ENCODE measurements at places on chromosomes 16 and 17. TPM values are rescaled to one million over a fixed set of nuclear protein-coding genes. Genes with fewer than 3 reads are reported as not detected.

DNA sequence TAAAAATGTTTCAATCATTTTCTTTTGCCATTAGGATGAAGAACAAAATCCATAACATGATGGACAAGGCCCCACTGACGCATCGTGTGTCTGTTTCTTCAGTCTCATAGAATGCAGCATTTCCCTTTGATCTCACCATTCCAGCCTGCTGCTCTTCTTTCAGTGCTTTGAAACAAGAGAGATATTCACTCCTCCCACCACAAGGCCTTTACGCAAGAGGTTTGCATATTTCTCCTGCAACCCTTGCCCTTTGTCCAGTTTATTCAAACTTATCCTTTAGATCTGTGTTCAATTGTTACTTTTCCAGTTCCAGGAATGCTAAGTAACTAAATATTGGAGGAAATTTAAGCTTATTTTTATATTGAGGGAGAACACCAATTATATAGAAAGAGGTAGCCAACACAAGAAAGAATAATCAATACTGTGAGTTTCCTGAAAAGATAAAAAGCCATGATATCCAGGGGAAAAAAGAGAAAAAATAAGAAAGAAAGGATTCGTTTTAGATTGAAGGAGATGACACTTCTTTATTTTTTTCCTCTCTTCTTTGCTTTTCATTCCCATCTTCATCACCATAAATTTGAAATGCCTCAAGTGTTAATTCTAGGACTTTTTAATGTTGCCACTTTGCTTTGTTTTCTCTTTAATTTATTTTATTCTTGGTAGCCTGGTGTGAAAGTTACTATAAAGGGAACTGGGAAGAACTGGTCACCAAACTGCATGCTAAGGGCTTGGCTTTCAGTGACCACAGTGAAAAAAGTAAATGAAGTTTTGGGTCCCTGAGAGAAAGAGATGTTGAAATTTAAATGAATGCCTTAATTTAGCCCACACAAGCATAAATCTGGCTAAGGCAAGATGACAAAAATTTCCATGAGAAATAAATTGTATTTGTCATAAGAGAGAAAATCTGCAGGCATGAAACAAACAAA lies 102.1 kb downstream of the KIF2B start:
- DNase-seq, result no peak

DNA sequence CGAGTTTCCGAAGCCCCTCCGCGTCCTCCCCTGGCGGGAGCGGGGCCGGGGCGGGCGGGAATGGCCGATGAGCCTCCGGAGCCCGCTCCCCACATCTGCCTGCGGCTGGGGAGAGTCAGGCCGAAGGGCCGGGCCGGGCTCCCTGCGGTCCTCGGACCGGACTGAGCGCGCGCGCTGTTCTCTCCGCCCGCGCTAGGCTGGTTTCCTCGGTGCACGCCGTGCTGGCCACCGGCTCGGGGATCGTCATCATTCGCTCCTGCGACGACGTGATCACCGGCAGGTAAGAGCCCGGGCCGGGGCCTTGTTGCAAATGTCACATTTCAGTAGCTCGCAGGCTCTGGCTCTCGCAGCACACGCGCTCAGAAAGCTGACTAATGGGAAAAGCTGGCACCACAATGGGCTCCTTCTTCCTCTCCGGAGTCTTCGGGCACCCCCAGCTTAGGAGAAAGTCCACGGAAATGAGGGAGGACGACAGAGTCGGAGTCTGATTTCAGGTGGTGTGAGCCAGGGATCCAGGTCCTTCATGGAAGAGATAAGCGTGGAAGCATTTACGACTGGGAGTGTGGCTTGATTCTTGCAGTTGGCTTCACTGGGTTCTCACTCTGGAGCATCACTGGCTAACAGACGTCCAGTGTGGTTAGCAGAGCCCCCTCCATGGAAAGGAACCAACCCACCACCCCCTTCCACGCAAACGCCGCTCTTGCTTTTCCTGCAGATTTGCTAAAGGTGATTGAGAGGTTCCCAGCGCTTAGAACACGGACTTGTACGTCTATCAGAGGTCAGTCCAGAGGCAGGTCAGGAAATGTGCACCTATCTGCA lies 715 bp downstream of the TLCD3A start:
- DNase-seq, result peak; percentile 57

DNA sequence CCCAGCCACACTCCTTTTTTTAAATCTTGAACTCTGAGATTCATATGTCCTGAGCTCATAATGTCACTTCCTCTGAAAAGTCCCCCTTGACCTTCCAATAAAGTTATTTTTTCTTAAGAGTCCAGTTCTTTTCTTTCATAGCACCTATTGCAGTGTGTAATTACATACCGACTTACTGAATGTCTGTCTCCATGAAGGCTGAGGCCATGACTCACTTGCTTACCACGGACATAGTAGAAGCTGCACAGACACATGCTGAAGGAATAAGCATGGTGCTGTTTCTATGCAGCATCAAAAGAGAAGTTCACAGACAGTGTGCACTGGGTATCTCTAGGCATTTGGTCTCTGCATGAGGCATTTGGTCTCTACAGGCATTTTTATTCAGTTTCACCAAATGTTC lies 77.2 kb downstream of the C17orf67 start:
- DNase-seq, result no peak

DNA sequence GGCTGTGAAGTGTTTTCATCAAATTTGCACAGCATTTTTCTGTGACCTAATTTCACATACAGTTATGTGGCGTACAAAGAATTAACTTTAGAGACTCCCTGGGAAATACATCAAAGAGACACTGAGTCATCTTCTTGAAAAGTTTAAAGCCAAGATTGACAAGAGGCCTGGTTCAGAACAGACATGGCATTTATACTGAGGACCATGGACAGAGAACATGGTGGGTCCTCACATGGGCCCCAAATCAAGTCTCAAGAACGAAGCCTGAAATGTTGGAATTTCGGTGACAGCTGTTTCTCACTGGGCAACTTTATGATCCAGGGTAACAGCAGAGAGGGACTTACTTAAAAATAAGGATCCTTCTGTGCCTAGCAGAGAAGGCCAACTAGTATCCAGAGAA lies 311.5 kb upstream of the KCNJ16 start:
- DNase-seq, result no peak

The TCAP gene
- total RNA-seq, result 0.81 TPM

- DNase-seq, result no peak
These were observed 16.1 kb downstream of the ZNF500 start for GRCh38 chr16:4750896-4751295.
